ENCODE measurements at places on chromosomes 3 and 15.

DNA sequence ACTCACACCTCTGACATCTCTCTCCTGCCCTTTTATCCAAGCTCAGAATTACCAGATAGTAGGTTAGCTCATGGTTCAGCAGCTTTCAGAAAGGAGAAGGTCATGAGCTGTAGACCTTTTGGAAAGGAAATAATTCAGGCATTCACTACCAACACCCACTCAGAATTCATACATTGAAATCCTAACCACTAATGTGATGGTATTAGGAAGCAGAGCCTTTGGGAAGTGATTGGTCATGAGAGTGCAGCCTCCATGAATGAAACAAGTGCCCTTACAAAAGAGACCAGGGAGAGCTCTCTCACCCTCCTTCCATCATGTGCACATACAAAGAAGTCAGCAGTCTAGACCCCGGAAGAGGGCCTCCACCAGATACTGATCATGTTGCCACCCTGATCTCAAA lies 315.8 kb upstream of the CCDC54 start:
- no peak overlapping the region for H3K27ac ChIP-seq
- H3K36me3 ChIP-seq: no peaks in the 10 kb centered on the region
- H3K4me1 ChIP-seq: peaks cover 28% of the 10 kb centered on the region
- DNase-seq: no peak
- no peak overlapping the region for H3K4me3 ChIP-seq

- H3K36me3 ChIP-seq: no peaks in the 10 kb centered on the region
- peaks cover 4% of the 10 kb centered on the region for H3K4me1 ChIP-seq
- no peak overlapping the region for H3K4me3 ChIP-seq
These were observed 396.5 kb downstream of the OCA2 start for GRCh38 chr15:27702581-27702980.

DNA sequence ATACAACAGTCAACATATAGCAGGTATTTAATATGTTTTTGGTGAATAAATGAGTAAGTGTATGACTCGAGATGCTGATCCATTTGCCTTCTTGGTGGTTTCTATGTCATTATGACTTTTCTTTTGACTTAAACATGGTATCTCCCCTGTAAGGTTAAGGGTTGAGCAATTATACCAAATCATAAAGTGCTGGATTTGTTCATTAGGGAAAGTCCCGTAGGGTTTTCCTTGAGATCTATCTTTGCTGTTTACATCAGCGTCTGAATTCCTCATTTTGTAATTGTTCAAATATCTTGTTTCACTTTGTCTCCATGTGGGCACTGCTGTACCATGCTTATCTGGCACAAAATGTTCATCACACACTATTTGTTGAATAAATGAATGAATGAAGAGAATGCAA lies 562.6 kb downstream of the EDEM1 start:
- no peak for DNase-seq
- H3K36me3 ChIP-seq: no peaks in the 10 kb centered on the region
- peaks cover 5% of the 10 kb centered on the region for H3K4me1 ChIP-seq
- peaks cover 12% of the 10 kb centered on the region for H3K27me3 ChIP-seq
- no peak overlapping the region for H3K27ac ChIP-seq

- no peaks in the 10 kb centered on the region for H3K27me3 ChIP-seq
- no peak overlapping the region for H3K27ac ChIP-seq
- H3K4me3 ChIP-seq: no peak overlapping the region
These were observed 226.3 kb upstream of the ARHGEF26 start for GRCh38 chr3:153894857-153895256.

DNA sequence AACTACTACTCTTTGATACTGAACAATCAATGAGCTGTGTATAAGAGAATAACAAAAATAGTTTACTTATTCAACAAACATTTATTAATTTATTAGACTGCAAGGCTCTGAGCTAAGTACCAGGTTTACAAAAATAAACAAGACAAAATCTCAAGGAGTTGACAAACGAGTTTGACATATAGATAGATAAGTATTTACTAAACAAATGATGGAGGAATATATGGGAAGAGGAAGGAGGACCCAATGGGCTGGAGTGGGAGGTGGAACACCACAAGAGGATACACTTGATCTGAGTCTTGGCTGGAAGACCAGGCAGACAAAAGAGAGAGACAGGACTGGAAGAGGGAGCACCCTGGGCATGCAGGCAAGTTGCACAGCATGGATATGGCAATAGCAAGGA lies 47.5 kb upstream of the FSIP1 start:
- DNase-seq: no peak
- H3K36me3 ChIP-seq: no peaks in the 10 kb centered on the region
- no peak overlapping the region for H3K27ac ChIP-seq

GRCh38 chr3:154584041-154584440 lies 154.1 kb upstream of the GPR149 start:
- no peaks in the 10 kb centered on the region for H3K4me1 ChIP-seq
- H3K27ac ChIP-seq: no peak overlapping the region
- no peak for DNase-seq
- no peaks in the 10 kb centered on the region for H3K36me3 ChIP-seq
- H3K27me3 ChIP-seq: no peaks in the 10 kb centered on the region

GRCh38 chr15:80984856-80985255 lies 4.8 kb downstream of the MESD start:
- peak overlapping the region; percentile 2 for H3K4me3 ChIP-seq
- peaks cover 31% of the 10 kb centered on the region for H3K4me1 ChIP-seq
- peaks cover 5% of the 10 kb centered on the region for H3K36me3 ChIP-seq
- no peaks in the 10 kb centered on the region for H3K27me3 ChIP-seq

DNA sequence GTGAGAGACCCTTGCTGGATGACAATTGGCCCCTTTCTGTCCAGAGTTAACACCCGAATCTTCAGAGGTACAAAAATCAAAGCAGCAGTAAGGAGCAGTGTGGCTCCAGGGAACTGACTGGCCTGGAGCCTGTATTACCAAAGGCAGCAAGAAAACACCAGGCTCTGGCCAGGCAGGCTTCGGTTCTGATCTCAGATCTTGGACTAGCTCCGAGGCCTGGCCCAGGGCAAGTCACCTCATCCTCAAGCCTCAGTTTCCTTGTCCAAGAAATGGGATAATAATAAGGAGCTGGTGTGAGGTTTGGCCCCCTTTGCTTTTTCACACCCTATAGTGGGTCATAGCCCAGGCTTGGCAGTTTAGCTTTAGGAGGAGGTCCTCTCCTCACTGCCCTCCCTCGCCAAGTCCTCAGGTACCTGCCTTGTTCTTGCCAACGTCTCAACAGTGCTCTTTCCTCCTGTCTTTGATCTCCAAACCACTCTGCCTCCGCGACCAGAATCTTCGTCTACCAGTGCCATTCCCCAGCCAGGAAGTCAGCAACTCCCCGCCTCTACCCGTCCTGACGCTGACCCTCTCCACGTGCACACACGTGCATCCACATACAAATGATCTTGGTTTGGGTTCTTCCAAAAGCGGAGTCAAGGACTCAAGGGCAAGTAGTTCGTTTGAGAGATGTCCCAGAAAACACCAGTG lies 82.6 kb upstream of the TLE3 start:
- peaks cover 3% of the 10 kb centered on the region for H3K27me3 ChIP-seq
- H3K4me3 ChIP-seq: no peak overlapping the region
- DNase-seq: no peak
- H3K4me1 ChIP-seq: peaks cover 4% of the 10 kb centered on the region

- H3K27ac ChIP-seq: no peak overlapping the region
- DNase-seq: no peak
- no peaks in the 10 kb centered on the region for H3K36me3 ChIP-seq
- H3K4me3 ChIP-seq: no peak overlapping the region
- peaks cover 4% of the 10 kb centered on the region for H3K4me1 ChIP-seq
- H3K27me3 ChIP-seq: no peaks in the 10 kb centered on the region
These were observed 78.5 kb upstream of the FBN1 start for GRCh38 chr15:48723969-48724368.

GRCh38 chr15:73589766-73590165 lies 43.4 kb downstream of the NPTN start:
- no peak overlapping the region for H3K27ac ChIP-seq
- peaks cover 8% of the 10 kb centered on the region for H3K36me3 ChIP-seq
- no peaks in the 10 kb centered on the region for H3K4me1 ChIP-seq
- no peak overlapping the region for H3K4me3 ChIP-seq
- H3K27me3 ChIP-seq: no peaks in the 10 kb centered on the region

DNA sequence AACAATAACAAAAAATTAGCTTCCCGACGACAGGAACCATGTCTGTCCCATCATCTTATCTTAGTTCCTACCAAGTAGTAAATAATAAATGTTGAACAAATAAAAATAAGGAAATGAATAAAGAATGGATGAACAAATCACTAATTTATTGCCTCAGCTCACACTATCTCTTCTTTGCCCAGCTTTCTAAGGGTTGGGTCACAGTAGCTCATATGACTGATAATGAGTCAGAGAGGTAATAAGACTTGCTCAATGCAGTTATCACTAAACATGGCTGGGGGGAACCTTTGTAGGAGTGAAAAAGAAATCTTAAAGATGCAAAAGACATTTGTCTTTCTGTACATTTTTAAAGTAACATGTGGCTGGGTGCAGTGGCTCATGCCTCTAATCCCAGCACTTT lies 182.2 kb downstream of the WDR76 start:
- no peak overlapping the region for H3K27ac ChIP-seq
- DNase-seq: no peak
- H3K27me3 ChIP-seq: no peaks in the 10 kb centered on the region
- H3K4me3 ChIP-seq: no peak overlapping the region
- H3K4me1 ChIP-seq: peaks cover 15% of the 10 kb centered on the region

DNA sequence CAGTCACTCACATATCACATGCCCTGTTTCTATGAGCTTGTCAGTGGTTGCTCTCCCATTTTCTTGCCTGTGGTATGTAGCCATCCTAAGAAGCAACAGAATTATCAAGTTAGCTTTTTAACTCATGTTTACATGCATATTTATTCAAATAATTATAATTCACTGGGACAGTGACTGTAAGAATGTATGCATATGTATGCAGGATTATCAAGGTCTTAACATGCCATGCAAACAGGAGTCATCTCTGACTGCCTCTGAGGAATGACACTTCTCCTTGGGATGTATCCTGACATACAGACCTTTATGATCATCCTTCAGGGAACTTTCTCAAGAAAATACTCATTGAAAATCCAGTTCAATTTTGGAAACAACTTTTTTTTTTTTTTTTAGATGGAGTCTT lies 240.9 kb downstream of the CPNE4 start:
- no peak overlapping the region for H3K27ac ChIP-seq
- no peak for DNase-seq
- peaks cover 39% of the 10 kb centered on the region for H3K4me1 ChIP-seq
- H3K36me3 ChIP-seq: no peaks in the 10 kb centered on the region

GRCh38 chr3:14496351-14496750 lies 43.8 kb downstream of the GRIP2 start:
- no peak overlapping the region for H3K27ac ChIP-seq
- DNase-seq: no peak
- H3K27me3 ChIP-seq: no peaks in the 10 kb centered on the region
- H3K36me3 ChIP-seq: peaks cover 4% of the 10 kb centered on the region
- no peak overlapping the region for H3K4me3 ChIP-seq
- no peaks in the 10 kb centered on the region for H3K4me1 ChIP-seq

DNA sequence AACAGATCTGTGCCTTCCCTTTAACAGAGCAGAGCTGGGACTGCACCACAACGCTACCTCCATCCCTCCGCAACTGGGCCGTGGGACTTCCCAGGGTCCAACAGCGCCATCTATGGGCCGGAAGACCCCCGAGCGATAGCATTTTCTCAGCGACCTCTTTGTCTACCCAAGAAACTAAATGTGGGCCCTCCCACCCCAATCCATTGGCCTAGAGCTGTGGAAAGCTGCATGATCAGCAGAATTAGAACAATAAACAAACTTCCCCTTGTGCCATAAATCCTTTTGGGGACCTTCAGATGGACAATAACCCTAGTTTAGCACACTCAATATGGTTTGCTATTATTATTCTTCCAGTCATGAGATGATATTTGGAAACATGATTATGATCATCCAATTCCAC lies 74.8 kb upstream of the NTRK3 start:
- H3K4me1 ChIP-seq: no peaks in the 10 kb centered on the region
- no peaks in the 10 kb centered on the region for H3K36me3 ChIP-seq
- H3K27me3 ChIP-seq: peaks cover 31% of the 10 kb centered on the region
- peak; percentile 76 for DNase-seq
- H3K4me3 ChIP-seq: no peak overlapping the region

DNA sequence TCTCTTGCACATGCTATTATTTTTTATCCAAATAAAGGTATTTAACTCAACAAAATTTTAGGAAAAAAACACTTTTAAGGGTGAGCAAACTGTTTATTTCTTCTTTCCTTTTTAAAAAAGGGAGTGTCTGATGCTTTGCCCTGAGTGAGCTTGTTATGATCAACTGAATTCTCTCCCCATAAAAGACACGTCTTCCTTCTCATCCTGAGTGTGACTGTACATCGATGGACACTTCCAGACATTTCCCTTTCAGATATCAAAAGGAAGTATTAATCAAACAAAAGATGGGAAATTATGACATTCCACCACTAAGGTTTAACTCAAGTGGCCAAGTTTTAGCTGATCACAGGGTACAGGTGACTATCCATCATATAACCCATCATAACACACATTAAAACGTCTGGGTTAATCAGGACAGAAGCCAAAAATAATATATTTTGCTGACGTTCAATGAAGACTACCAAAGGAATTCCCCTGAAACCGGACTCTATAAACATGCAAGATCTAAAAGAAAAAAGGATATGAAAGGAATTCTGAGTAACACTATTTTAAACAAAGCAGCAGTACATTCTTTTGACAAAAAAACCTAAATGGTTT lies 354.8 kb downstream of the MECOM start:
- H3K27ac ChIP-seq: no peak overlapping the region
- H3K4me1 ChIP-seq: no peaks in the 10 kb centered on the region
- no peak for DNase-seq
- H3K36me3 ChIP-seq: no peaks in the 10 kb centered on the region

DNA sequence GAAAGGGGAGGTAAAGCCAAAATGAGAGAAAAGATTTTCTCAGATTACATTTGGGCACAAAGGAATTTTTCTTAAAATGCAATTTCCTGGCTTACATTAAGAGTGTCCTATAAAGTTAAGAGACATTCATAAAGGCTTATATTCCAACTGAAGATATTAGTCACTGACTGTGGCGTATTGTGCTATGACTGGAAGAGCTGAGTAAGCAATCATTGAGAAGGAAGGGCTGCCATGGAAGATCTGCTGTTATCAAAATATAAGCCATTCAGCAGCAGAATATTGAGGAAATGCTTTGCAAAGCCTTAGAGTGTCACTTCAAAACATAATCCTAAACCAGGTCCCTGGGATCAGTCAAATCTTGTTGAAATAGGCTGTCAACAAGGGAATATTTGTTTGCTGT lies 593.9 kb downstream of the TUSC7 start:
- H3K36me3 ChIP-seq: no peaks in the 10 kb centered on the region
- no peak for DNase-seq
- no peaks in the 10 kb centered on the region for H3K4me1 ChIP-seq
- no peaks in the 10 kb centered on the region for H3K27me3 ChIP-seq
- no peak overlapping the region for H3K4me3 ChIP-seq
- no peak overlapping the region for H3K27ac ChIP-seq

- H3K27ac ChIP-seq: no peak overlapping the region
- peaks cover 39% of the 10 kb centered on the region for H3K4me1 ChIP-seq
- H3K27me3 ChIP-seq: no peaks in the 10 kb centered on the region
- no peaks in the 10 kb centered on the region for H3K36me3 ChIP-seq
These were observed 960.2 kb downstream of the TUSC7 start for GRCh38 chr3:117669774-117670173.
